ENCODE measurements at places on chromosomes 16 and 17.
A peak's percentile ranks its signal among the peaks of the same experiment; 100 is the strongest.

- no peak for DNase-seq
Measured at GRCh38 chr16:16928532-16929109, 542.1 kb downstream of the XYLT1 start.

- DNase-seq: no peak
Measured at GRCh38 chr17:72510351-72511016, 389.7 kb downstream of the SOX9 start.

DNA sequence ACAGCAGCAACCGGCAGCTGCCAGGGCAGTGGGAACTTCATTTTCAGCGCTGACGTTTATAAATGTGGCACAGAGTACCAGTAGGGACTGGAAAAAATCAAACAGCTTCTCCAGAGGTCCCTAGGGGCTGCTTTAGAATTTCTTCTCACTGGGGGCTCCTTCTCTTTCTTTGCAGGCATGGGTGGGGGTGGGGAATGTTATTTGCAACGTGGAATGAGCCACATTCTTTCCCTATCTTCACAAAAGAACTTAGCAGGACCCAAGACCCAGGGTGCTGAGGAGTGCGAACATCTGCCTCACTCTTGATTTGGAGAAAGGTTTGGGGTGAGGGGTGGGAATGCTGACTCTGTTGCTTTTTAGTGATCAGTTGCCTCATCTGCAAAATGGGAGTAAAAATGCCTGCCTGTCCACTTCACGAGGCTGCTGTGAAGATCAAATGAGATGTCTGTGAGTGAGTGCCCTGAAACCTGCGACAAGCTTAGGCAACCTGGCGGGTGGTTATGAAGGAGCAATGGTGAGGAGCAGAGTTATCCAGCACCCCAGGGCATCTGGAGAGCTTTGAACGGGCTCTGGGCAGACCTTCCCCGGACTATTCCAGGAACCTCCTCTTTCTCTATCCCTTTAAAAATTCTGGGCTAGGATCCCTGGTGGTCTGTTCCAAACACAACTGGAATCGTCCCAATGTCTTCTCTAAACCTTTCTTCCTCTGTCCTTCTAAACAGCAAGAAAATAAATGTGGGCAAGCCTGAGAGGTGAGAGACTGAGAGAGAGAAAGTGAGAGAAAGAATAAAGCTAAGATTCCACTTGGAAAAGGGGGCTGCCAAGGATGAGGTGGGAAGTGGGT is 10.7 kb upstream of the PIPOX start:
- DNase-seq: peak; percentile 58

GRCh38 chr16:56781528-56781961 is 51.6 kb downstream of the NUP93 start:
- peak; percentile 90 for DNase-seq

GRCh38 chr16:85653290-85653891 is 35.4 kb downstream of the GINS2 start:
- no peak for DNase-seq

DNA sequence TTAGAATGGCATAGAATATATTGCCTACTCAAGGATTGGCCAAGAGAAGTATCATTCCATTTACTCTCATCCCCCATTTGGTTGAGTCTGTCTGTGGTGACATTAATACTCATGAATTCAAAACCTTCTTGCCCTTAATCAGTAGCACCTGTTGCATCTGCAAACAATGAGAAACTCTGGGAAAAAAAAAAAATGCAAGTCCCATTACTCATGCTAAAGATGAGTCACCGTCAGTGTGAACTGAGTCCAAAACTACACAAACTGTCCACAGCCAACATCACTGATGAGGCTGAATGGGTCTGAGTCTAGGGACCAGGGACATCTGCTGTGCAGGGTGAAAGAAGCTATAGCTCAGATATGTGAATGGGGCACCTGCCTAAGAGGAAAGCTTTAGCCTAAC is 96.9 kb upstream of the ADAMTS18 start:
- DNase-seq: no peak

GRCh38 chr17:34090593-34090992 is 164.5 kb upstream of the CCL2 start:
- DNase-seq: no peak

- DNase-seq: no peak
Measured at GRCh38 chr17:77107506-77108433, 33.0 kb upstream of the SEC14L1 start.

DNA sequence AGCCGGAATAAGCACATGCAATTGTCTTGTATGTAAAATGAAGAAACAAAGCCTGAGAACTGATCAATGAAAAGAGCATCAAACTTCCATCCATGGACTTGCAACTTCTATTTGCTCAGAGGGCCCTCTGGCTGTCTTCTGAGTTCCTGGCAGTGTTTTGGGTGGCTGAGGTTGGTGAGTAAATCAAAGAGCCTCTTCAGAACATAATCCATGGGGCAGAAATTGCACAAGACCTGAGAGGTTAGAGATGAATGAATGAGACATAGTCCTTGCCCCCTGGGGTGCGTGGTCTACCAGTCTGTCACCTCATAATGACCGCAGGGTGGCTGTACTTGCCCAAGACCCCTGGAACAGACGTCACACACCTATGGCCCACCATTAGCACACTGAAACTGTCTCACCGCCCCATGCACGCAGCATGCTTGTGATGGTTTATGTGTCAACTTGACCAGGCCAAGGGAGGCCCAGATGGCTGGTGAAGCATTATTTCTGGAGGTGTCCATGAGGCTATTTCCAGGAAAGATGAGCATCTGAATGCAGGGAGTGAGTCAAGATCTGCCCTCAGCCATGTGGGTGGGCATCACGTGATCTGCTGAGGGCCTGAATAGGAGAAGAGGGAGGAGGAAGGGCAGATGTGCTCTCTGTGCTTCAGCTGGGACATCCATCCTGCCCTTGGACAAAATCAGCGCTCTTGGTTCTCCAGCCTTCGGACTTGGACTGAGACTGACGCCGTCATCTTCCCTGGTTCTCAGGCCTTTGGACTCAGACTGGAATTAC is 8.3 kb downstream of the PIK3R6 start:
- DNase-seq: no peak

DNA sequence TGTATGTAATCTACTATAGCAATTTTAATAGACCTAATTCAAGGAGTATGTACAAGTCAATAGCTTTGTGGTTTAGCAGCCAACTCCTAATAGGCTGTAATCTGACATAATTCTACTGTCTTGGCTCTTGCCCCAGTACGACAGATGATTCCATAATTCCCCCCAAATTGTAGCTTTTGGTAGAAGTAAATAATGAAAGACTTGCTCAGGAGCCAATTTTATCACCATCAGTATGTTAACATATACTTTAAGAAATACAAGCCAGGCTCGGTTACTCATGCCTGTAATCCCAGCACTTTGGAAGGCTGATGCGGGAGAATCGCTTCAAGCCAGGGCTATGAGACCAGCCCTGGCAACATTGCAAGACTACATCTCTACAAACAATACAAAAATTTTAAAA is 53.9 kb downstream of the AP2B1 start:
- DNase-seq: peak; percentile 36

DNA sequence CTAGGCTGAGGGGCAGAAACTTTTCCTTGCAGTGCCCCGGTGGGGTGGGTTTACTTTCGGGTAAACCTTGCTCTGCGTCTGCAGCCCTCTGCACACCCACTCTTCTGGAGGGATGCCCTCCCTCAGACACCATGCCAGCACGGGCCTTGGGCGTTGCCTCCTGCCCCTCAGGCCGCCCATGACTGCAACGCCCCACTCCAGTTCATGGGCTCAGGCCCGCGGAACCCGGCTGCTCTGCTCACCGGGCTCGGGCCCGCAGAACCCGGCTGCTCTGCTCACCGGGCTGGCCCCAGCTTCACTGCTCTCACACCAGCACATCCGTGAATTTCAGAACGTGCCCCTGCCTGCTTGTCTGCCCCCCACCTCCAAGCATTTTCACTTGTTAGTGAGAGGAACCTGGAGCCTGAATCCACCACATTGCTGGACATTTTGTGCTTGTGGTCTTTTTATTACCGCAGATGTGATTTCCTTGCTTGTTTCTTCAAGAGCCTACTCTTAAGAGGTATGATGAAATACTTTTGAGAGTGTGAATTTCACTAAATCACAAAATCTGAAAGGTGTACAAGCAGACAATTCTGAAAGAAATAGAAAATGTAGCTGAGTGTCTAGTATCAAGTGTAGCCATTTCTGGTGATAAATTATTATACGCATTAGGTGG is 130.9 kb downstream of the RPTOR start:
- DNase-seq: no peak

DNA sequence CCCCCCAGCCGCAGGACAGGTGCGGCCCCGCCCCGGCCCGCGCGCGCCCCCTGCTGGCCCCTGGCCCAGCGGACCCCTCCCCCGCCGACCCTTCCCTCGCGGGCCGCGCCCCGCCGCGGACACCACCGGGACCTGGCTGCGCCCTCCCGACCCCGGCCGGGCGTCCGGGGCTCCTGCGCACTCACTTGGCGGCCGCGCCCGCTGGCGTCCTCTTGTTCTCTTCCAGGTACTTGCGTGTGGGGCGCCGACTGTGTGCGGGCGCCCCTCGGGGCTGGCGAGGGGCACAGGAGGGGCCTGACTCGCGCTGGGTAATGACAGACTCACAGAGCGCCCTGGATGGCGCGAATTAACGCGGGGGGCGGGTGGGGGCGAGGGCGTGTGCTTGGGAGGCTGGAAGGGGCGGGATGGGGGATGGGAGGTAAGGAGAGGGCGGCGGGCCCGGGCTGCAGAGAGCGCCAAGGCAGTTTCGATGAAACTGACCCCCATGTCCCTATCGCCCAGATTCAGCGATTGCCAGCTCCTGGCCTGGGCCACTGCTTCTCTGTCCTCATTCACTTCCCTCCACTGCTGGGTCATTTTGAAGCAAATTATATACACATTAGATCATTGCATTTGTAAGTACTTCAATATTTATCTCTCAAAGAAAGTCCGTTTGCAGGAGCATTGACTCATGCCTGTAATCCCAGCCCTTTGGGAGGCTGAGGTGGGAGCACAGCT is 445 bp upstream of the DBNDD1 start:
- DNase-seq: peak; percentile 74

DNA sequence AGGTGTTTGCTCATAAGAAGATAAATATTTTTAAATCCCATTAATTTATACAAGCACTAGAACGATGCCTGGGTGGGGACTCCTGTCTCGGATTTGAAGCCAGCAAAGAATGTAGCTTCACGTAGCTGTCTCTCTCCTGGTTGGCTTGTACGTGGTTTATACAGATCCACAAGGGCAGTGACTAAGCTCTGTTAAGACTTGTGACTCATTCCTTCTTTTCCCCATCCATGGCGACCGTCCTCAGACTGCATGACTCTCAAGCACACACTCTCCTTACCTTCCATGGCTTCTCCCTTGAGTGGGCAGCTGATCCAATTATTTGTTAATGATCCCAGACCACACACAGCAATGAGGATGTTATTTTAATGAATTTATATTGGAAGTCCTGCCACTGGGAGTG is 679.7 kb upstream of the SOX9 start:
- no peak for DNase-seq

- no peak for DNase-seq
Measured at GRCh38 chr16:3756113-3756512, 38.8 kb upstream of the TRAP1 start.

DNA sequence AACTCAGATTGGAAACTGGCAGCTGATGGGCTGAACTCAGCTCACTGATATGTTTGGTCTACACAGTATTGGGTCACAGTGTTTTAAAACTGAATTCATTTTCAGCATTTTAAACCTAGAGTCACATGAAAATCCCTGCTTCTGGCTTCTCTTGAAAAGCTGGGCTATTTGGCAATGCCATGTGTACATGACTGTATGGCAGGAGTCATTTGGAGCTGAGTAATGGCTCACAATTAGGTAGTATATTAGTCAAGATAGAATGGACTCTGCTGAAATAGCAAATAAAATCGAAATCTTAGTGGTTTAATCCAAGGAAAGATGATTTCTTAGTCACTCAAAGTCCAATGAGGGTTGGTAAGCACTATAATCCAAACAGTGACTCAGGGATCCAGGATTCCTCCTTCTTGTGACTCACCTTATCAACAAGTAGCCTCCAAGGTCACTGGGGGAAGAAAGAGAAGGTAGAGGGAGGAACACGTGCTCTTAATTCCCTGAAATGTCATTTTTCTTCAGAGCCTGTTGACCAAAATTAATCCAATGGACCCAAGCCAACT is 13.9 kb upstream of the PMP22 start:
- no peak for DNase-seq
